Activated naive CD4-positive, alpha-beta T cell treated with anti-CD3 and anti-CD28 coated beads for 36 hours (primary cell): ENCODE measurements at places on chromosomes 7 and 10. TPM values are rescaled to one million over a fixed set of nuclear protein-coding genes. Genes with fewer than 3 reads are reported as not detected.

CALHM3 gene
- total RNA-seq = not detected

CALML3 gene
- not detected for total RNA-seq

DNA sequence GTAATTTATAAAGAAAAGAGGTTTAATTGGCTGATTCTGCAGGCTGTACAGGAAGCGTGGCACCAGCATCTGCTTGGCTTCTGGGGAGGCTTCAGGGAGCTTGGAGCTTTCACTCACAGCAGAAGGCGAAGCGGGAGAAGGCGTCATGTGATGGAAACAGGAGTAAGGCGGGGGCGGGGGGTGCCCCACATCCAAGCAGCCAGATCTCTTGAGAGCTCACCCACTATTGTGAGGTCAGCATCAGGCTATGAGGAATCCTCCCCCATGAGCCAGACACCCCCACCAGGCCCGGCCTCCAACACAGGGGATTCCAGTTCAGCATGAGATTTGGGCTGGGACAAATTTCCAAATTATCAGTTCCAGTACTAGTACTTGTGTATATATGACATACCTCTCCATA, 46.2 kb downstream of the WDR37 start:
- H3K27me3 ChIP-seq = no peaks in the 10 kb centered on the region
- DNase-seq = peak; percentile 47
- no peak overlapping the region for H3K4me3 ChIP-seq
- H3K27ac ChIP-seq = peak overlapping the region; percentile 33

CBX3 gene
- 273 TPM for total RNA-seq

GRCh38 chr7:140640060-140640637, 464 bp downstream of the DENND2A start:
- peaks cover 54% of the 10 kb centered on the region for H3K27me3 ChIP-seq
- peak overlapping the region; percentile 73 for H3K4me3 ChIP-seq
- H3K36me3 ChIP-seq = no peaks in the 10 kb centered on the region
- peaks cover 15% of the 10 kb centered on the region for H3K4me1 ChIP-seq

- DNase-seq = no peak
- peaks cover 4% of the 10 kb centered on the region for H3K4me1 ChIP-seq
- H3K36me3 ChIP-seq = no peaks in the 10 kb centered on the region
- no peak overlapping the region for H3K27ac ChIP-seq
Observed at GRCh38 chr10:28631896-28632583, 45.3 kb upstream of the BAMBI start.
